ENCODE measurements at places on chromosomes 13 and 19.
A peak's percentile ranks its signal among the peaks of the same experiment; 100 is the strongest.

GRCh38 chr13:102452836-102453235 is 51.0 kb upstream of the FGF14 start:
- DNase-seq: no peak

- no peak for DNase-seq
Measured at GRCh38 chr19:6500837-6501739, 1.0 kb downstream of the TUBB4A start.

GRCh38 chr19:6259312-6259861 is 20.4 kb downstream of the MLLT1 start:
- DNase-seq: no peak

GRCh38 chr13:34765446-34766180 is 176.5 kb upstream of the NBEA start:
- no peak for DNase-seq

GRCh38 chr13:78881054-78881453 is 222.1 kb upstream of the OBI1 start:
- DNase-seq: no peak

- no peak for DNase-seq
Measured at GRCh38 chr19:40718774-40719391, 2.0 kb downstream of the ITPKC start.

DNA sequence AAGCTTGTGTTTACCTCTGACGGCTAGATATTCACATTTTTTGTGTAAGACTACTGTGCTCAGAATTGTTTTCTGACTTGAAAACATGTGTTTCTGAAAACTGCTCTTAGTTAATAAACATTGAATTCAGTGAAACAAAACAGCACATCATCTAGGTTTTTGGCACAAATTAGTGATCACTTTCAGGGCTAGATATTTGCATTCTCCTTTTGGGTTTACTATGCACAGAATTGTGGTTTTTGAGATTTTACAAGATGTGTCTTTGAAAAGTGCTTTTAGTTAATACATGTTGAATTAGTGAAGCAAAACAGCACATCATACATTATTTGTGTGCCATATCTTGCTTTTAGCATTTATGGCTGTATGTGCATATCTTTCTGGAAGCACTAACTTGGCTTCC is 8.2 kb upstream of the PARP4 start:
- DNase-seq: no peak

GRCh38 chr19:2062389-2062729 is 11.3 kb upstream of the MKNK2 start:
- DNase-seq: no peak

- no peak for DNase-seq
Measured at GRCh38 chr19:51354103-51354741, 12.0 kb downstream of the ETFB start.

- DNase-seq: peak; percentile 98
Measured at GRCh38 chr19:58554494-58555368, at the start of gene CHMP2A. TSS of gene CHMP2A (minus strand) at chr19:58555105. CDS start at chr19:58554212, 893 bp downstream.

GRCh38 chr13:111659842-111660241 is 339.4 kb downstream of the TEX29 start:
- no peak for DNase-seq

DNA sequence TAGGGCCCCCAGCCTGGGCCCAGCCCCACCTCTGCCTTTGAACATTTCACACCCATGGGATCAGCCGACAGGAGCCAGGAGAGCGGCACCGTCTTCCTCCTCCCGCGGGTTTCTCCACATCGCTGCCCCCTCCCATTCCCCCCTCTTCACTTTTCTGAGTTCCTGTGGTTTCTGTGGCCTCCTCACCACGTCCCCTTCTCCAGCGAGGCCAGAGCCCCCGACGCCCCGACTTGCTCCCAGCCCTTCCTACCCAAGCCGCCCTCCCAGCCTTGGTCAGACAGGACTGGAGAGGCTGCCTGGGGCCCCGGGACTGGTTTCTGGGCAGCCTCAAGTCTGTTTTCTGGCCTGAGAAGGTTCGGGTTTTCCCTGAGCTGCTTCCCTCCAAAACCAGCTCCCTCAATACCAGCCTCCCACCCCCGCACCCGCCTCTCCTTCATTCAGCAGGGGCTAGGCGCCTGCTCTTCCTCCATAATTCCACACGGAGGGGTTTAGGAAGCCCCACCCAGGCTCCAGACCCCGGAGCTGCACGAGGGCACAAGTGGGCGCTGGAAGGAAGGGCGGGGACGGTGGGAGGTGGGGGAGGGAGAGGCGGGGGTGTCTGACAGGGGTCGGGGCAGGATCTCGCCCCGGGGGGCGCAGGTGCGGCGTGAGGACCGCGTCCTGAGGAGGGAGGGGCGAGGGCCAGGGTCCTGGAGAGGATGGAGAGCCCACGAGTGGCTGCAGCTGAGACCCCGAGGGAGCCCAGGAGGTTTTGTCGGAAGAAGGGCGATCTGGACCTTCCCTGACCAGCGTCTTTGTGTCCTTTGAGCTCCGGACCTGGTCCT is 4.0 kb upstream of the SIGLEC10 start:
- no peak for DNase-seq

- DNase-seq: no peak
Measured at GRCh38 chr13:49098771-49099512, 121.2 kb upstream of the MLNR start.

- no peak for DNase-seq
Measured at GRCh38 chr19:23527797-23528196, 132.5 kb upstream of the ZNF91 start.

GRCh38 chr19:33403973-33404304 is 30.4 kb downstream of the CEBPG start:
- no peak for DNase-seq

- no peak for DNase-seq
Measured at GRCh38 chr13:110525328-110526319, 35.9 kb downstream of the RAB20 start.

DNA sequence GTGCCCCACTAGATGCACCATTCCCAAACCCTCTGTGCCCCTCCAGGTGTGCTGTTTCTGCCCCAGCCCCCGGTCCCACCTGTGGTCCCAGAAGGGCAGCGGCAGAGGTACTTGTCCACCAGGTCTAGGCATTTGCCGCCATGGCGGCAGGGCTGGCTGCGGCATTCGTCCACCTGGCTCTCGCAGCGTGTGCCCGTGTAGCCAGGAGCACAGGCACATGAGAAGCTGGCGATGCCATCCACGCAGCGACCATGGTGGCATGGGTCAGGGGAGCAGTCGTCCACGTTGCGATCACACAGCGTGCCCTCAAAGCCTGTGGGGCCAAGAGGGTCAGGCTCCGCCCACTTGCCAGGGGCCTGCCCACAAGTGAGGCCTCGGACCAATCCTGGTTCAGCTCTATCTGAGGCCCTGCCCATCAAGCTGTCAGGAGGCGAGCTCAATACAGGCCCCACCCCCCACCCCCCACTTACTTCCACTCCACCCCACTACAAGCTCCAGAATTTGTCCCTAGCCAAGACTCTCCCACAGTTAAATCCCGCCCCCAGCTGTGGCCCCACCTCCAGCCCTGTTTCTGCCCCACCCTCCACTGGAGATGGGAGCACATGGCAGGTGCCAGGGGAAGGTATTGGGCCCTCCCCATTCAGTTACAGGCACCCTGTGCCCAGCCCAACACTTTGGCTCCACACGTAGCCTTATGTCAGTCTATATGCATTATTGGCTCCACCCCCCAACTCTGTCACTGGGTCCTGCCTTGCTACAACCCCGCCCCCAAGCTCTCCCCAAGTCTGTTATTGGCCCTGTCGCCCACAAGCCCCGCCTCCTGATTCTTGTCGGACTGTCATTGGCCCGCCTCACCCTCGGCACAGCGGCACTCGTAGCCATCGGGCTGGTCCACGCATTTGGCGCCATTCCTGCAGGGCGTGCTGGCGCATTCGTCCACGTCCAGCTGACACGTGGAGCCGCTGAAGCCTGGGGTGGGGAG is 13.5 kb downstream of the NOTCH3 start:
- no peak for DNase-seq

DNA sequence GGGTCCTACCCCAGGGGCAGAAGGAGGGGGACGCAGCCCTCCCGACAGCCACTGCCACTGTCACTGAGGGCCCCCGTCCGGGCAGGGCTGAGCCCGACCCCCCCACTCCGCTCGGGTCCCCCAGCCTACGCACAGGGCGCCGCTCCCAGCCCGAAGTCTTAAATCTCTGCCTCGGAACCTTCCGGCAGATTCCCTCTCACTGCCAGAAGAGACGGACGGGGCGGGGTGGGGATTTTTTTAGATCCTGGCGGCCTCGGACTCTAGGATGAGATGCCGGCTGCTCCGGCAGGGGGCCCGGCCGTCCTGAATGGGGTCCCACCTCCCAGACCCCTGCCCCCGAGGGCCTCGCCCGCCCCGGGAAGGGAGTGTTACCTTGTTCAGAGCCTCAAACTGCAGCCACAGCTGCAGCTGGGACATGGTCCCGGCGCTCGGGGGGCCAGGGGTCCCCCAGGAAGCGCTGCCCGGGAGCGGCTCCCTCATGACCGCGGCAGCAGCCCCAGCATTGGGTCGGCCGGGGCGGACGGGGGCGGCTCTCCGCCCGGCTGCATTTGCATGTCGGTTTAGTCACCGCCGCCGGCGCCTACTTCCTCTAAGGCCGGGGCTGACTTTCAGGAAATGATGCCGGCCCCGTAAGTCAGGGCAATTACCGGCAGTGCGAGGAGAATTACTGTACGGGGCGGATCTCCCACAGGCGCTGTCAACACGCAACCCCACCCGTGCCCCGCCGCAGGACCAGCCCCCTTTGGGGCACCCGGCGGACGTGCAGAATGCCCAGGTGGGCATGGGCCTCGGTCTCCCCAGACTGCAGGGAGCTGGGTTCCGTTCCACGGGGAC is 28.1 kb downstream of the GPX4 start:
- peak; percentile 87 for DNase-seq

DNA sequence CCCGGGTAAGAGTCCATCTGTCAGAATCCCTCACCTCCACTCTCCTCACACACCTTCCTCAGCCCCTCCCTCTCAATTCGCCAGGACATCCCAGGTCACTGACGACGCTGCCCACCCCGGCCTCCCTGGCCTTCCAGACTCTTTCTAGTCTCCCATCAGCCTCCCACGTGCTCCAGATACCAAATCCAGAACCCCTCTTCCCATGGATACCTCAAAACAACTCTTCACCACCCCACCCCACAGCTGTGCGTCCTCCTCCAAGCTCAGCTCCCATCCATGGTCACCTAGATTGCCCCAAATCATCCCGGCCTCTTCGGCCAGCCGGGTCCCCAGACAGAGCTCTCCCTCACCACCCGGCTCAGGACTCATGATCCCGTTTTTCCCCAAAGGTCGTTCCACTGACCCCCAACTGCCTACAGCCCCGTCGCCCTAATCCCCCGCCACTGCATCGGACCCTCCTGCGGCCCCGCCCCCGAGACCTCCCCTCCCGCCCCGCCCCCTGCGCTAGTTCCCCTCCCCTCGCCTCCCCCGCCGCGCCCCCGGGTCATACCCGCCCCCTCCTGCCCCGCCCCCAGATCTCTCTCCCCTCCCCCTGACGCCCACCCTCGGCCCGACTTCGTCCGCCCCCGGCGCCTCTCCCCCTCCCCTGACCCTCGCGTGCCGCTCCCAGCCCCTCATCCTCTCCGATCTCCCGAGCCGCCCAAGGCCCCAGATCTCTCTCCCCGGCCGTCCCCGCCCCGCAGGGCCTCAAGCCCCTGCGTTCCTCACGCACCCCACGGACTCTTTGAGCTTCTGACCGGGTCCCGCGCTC is 546 bp downstream of the UBXN6 start:
- no peak for DNase-seq

DNA sequence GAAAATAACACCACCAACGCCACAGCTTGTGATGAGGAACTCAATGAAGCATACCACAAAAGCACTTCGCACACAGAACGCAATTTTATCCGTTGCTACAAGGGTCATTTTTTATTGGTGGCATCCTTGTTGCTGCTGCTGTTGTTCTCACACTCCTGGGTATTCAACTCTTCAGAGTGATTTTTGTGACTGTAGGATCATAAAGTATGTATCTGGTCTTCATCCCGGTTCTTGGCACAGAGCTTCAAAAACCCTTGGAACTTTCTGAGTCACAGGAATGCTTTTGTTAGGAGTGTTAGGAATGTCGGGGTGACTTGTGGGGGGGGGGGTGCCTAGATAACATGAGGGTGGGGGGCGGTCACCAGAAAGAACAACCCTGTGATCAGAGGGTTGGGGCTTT is 108.4 kb downstream of the ZNF557 start:
- DNase-seq: no peak

- DNase-seq: no peak
Measured at GRCh38 chr13:34751044-34751443, 191.0 kb upstream of the NBEA start.

DNA sequence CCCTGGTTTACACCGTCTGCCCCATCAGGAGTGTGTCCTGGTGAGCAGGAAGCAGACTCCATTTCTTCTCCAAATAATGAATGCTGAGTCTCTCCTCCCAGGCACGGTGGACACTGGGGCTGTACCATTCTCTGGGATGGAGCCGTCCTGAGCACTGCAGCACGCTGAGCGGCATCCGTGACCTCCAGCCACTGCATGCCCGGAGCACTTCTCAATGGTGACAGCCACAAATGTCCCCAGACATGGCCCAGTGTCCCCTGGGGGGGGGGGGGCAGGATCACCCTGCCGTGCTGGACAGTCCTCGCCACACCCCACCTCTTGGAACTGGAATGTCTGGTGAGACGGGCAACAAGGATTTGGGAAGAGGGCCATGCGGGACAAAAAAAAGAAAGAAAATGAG is 37.4 kb downstream of the GNG7 start:
- DNase-seq: no peak

GRCh38 chr13:31670831-31671617 is 68.3 kb upstream of the RXFP2 start:
- no peak for DNase-seq

GRCh38 chr19:21611659-21612402 is 106.4 kb downstream of the ZNF429 start:
- no peak for DNase-seq

GRCh38 chr13:26605845-26606244 is 48.4 kb downstream of the WASF3 start:
- DNase-seq: no peak

DNA sequence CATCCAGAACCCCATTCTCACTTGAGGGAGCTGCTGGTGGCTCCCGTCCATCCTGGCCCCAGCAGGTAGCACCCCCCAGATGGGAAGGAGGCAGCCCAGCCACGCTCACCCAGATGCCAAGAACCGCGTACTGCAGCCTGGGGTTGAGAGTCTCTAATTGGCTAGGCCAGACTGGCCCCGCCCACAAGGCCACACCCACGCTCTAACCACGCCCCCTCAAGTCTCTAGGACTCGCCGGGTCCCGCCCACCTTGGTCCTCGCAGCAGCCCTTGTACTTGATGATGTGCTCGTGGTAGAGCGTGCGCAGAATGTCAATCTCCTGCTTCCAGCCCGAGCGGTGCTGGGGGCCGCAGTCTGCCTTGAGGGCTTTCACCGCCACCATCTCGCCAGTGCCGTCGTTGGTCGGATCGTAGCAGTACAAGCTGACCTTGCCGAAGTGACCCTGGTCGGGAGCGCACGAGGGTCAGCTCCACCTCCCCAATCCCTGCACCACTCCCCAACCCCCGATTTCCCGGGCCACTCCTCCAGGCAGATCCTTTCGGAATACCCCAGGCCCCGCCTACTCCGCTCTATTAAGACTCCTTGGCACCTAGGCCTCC is 14.5 kb upstream of the ICAM3 start:
- peak; percentile 44 for DNase-seq

Measured in stimulated activated CD4-positive, alpha-beta T cell treated with anti-CD3 and anti-CD28 coated beads, Interleukin-12 subunit alpha, Interleukin-12 subunit beta, amount 100 ng/mL, for 24 hours (primary cell).